Epithelial cell of prostate (primary cell): ENCODE measurements at places on chromosomes 11 and 22.

DNA sequence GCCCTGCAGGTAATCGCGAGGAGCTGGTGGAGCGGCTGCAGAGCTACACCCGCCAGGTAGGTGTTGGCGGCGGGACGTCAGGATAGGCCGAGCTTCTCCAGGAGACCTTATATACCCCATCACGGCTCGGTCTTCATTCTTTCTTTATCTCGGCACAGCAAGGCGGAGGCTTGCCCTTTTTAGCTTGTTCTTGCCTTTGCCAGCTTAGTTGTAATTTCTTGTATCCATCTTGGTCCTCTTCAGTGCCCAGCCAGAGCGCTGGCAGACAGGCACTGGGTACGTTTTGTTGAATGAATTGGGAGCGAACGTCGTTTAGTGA is 459 bp downstream of the SF3B2 start:
- no peak for DNase-seq

DNA sequence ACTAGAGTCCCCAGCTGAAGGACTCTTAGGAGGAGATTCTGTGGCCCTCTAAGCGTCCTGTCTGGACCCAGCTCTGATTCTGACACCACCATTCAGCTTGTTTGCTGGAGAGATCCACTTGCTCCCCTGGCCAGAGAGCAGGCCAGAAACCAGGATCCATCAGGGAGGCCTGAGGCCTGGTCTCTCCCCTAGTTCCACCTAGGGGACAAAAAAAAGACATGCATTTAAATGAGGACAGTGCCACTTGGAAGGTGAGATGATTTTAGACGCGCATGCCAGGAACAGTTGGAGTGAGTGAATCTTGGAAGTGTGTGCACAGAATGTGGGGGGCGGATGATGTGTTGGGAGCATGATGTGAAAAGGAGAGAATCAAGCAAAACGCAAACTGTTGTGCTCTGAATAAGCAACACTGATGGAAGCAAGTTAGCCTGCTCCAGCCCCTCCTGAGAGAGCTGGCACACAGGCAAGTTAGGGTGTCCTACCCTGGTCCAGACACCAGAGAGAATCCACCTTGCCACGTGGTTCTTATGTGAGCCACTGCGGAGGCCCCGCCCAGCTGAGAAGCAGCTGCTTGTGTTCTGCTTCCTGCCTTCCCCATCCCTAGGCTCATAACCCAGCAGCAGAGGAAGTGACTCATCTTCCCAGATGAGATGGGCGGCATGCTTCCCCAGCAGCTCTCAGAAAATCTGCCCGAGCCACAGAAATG is 8.0 kb upstream of the SLCO2B1 start:
- peak; percentile 69 for DNase-seq

- no peak for DNase-seq
Measured at GRCh38 chr11:64790205-64791095, 12.1 kb upstream of the SF1 start.

GRCh38 chr22:19396561-19396933 is 35.0 kb downstream of the HIRA start:
- no peak for DNase-seq

- DNase-seq: no peak
Measured at GRCh38 chr11:5226732-5227310, at the start of gene HBB. HBB (minus strand) TSS chr11:5227071; CDS start chr11:5227021, 50 bp downstream.

GRCh38 chr11:117221775-117222517 is 9.9 kb downstream of the PCSK7 start:
- DNase-seq: no peak

DNA sequence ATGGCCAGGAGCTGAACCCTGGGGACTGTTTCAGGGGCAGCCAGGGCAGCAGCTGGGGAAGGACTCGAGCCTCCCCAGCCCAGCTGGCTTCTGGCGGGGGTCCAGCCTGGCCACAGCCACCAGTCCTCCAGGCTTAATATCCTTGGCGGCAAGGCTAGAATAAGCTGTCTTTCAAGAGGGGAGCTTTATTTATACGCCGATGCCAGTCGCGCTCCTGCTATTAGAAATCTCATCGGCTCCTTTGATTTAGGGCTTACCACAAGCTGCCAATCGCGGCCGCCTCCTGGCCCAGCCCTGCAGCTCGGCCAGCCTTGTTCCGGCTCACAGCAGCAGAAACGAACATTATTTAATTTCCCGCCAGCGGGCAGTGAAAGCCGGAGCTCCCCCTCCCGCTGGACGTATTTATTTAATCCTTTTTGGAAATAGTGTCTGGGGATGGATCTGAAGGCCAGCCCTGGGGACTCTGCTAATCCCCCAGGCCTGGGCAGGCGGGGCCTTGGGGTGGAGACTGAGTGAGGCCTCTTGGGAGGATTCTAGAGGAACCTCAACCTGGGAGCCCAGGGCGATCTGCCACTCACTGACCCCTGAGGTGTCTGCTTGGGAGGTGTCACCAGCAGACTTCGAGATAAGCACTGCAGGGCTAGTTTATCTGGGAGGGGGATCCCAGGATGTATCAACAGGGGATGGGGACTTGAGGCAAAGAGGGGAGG is 363.1 kb downstream of the MN1 start:
- no peak for DNase-seq

- DNase-seq: no peak
Measured at GRCh38 chr11:35424157-35424940, 5.0 kb upstream of the SLC1A2 start.

GRCh38 chr11:117076941-117077691 is 21.1 kb downstream of the SIK3 start:
- DNase-seq: no peak

- no peak for DNase-seq
Measured at GRCh38 chr11:10708131-10708530, 14.6 kb upstream of the IRAG1 start.

DNA sequence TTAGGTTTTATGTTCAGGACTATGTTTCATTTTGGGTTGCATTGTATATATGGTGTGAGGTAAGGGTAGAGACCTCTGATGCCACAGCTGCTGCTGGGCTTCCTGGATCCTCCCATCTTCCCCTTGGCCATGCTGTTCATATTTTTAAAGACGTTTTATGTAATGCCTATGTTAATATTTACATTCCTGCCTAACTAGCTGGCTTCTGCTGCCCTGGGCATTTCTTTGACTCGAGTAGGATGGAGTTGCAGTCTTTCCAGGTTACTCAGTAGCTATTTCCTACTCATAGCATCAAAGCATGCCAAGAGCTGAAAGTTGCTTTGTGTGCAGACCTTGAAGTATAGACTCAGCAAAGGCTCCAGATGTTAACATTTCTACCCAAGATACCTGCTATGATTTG is 220.5 kb upstream of the CADM1 start:
- DNase-seq: peak; percentile 81

DNA sequence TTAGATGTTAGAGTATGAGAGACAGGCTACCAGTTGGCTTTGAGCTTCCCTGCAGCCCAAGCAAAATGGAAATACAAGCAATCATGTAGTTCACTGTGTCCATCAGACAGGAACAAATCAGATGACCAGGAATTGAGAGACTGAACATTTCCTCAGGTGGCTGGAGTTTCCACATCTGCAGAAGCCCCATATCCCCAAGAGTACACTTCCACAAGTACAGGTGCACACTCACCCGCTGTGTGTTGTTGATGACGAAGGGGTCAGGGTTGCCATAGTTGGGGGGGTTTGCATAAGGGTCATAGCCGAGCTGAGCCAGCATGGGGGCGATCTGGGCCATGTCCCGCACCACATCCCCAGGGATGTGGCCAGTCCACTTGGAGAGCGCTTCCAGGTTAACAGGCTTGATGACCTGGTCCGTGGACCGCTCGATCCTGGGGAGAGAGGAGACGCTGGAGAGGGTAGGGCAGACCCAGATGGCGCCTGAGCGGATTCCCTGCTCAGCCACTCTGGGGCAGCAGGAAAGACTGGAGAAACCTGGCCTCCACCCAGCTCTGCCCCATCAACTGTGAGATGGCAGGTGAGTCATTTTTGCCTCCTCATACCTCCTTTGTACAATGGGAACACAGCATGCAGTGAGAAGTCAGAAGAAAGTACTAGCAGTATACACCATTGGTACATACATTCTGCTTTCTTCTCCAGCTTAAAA is 23.9 kb upstream of the TFIP11 start:
- no peak for DNase-seq

DNA sequence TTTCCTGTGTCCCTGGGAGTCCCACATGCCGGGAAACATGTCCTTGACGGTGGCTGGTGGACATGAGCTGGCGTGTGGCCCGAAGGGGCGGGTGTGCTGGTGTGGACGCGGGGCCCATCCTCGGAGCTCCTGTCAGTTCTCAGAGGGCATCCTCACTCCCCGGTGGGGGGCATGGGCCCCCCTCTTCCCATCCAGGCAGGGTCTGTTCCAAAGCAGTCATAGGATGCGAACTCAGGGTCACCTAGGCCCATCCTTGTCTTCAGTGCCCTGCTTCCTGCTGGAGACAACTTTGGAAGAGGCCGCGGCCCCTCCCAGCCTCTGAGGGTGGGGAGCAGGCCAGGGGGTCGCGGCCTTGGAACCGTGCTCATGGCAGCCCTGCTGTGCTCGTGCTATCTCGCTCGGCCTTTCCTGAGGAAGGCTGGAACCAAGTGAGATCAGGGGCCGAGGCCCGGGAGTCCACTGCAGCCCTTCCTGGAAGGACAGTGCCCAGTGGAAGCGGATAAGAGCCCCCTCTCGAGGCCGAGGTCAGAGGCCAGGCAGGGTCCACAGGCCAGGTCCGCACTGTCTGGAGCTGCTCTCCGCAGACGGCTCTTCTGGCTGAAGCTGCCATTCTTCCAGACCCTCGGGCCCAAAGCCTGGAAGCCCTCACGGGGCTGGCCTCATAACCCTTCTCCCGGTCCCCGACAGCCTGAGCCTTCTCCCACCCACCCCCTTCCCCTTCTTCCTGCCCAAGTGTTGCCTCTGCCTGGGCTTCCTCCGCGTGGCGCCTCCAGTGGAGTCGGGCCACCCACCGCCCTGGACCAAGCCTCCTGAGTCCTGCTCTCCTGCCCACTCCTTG is 8.7 kb downstream of the GRK2 start:
- no peak for DNase-seq

DNA sequence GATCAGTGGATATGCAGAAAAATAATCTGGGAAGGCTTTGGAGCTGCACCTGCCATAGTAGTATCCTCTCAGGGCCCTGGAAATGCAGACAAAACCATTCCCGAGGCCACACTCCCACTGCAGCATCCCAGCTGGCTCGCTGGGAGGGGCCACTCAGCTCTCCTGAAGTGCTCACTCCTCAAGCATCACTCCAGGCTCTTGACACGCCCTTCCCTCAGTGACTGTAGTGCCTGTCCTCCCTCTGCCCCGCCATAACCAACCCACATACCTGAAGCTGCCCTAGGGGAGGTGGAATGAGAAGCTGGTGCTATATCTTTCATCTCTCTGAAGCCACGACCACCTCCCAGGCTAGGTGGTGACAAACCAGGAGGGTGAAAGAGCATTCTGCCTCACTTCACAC is 4.8 kb downstream of the DSCAML1 start:
- no peak for DNase-seq

DNA sequence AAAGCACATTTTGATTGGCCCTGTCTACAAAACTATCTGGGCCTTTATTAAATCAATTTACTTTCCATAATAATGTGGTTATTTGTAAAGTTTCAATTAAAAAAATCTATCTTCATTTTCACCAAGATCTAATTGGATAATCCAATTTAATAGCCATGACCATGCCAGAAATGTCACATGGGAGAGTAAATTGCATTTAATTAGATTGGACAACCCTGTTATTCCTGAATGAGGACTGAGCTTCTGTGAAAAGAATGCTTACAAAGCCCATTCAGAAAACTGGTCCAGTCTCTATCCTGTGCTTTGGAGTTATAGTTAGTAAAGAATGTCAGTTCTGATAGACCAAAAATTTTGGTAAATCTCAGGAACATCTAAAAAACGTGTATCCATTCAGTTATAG is 541.9 kb upstream of the ANO5 start:
- DNase-seq: no peak

GRCh38 chr11:67571443-67571842 is 12.2 kb upstream of the GSTP1 start:
- no peak for DNase-seq

- no peak for DNase-seq
Measured at GRCh38 chr11:45881708-45882368, 3.6 kb upstream of the MAPK8IP1 start.

GRCh38 chr11:35725885-35726284 is 63.3 kb downstream of the TRIM44 start:
- peak; percentile 22 for DNase-seq

- no peak for DNase-seq
Measured at GRCh38 chr22:30290342-30291057, 1.2 kb upstream of the CASTOR1 start.

- no peak for DNase-seq
Measured at GRCh38 chr11:70085815-70086769, 8.0 kb downstream of the ANO1 start.

GRCh38 chr11:122976734-122977469 is 4.7 kb downstream of the BSX start:
- DNase-seq: no peak

DNA sequence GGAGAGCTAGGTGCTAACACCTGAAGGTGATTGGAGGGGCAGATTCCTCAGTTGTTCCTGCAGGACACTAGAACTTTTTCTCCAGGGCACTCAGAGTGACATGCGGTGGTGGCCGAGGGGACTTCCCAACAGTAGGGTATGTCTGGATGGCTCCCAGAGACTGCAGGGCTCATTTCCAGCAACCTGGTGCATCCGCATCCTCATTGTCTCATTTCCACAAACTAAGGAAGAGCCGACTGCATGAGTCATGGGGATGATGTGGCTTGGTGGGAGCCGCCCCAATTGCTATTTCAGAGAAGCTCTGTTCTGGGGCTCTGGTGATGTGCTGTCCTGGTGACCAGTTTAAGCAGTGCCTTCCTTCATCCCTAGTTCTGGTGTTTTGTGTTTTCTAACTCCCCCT is 2.8 kb upstream of the ROBO4 start:
- peak; percentile 43 for DNase-seq

DNA sequence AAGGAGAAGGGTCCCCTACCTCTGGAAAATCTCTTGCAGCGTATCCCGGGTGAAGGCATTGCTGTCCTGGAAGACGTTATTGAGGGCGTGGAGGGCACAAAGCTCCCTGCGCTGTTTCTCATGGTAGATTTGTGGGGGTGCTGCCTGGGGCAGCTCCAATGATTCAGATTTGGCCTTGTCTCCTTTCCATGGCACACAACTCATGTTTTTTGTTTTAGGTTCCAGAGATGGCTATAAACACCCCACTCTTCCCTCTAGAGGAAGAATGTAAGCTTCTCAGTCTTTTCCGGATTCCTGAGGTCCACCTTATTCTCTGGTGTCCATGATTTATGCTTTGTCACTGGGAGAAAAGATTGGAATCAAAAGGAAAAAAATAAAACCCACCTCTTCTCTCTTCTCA is 959 bp downstream of the JOSD1 start:
- DNase-seq: no peak

DNA sequence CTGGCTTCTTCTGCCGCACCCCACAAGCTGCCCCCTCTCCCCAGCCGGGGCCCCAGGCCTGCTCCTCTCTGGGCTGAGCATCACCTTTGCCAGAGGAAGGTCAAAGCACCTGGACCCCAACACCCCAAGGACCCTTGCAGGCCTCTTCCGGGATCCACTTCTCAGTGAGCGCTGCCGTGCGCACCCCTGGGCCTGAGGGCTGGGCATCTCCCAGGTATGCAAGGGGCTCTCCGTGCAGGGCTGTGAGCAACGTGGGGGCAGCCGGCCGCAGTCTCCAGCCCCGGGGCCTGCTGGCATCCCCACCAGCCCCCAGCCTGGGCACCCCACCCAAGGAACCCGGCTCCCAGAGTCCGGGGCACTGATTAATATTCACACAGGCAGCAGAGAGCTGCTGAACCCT is 64.0 kb downstream of the BRD1 start:
- DNase-seq: no peak

- no peak for DNase-seq
Measured at GRCh38 chr11:102933627-102934026, 21.9 kb downstream of the MMP13 start.
